ENCODE measurements at places on chromosomes 12 and 14. TPM values are rescaled to one million over a fixed set of nuclear protein-coding genes. Genes with fewer than 3 reads are reported as not detected.
A peak's percentile ranks its signal among the peaks of the same experiment; 100 is the strongest.

DNA sequence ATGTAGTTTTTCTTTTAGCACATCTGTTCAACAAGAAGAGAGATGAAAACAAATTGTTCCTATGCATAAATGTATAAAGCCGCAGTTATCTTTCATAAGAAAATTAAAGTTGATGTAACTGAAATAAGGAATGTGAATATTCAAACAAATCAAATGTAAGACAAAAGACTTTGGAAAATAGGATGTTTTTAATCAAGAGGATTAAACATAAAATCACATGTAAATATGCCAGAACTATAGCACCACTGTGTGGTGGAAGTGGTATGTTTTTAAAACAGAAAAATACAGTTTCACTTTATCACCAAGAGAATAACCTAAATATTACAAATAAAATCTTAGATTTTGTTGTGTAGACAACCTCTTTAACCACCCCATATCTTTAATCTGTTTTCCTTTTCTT, 40.4 kb downstream of the CAPS2 start:
- H3K27ac ChIP-seq: no peak overlapping the region
- H3K27me3 ChIP-seq: no peaks in the 10 kb centered on the region
- no peak for DNase-seq

The TAMALIN gene
- total RNA-seq: 20.8 TPM

- no peak overlapping the region for H3K4me3 ChIP-seq
- H3K4me1 ChIP-seq: peaks cover 23% of the 10 kb centered on the region
- peak; percentile 16 for DNase-seq
- no peaks in the 10 kb centered on the region for H3K36me3 ChIP-seq
- no peak overlapping the region for H3K27ac ChIP-seq
Observed at GRCh38 chr14:94392510-94392935, 4.1 kb upstream of the SERPINA1 start.

DNA sequence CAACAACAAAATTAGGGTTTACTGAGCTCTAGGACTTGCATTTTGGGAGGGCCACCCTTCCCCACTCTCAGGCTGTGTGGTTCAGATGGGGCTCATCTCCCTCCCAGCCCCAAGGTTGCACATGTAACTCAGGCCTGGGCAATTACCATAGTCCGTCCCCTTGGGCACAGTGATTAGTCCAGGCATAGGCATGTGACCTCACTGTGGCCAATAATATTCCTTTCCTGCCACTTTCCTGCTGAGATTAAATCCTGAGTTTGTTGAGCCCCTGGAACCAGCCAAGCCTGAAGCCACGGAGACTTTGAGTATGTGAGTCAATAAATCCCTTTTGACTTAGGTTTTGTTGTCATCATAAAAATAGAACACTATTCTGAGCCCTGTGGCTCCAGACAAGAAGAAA, 113.0 kb downstream of the AACS start:
- H3K27ac ChIP-seq: no peak overlapping the region
- H3K27me3 ChIP-seq: no peaks in the 10 kb centered on the region
- H3K4me1 ChIP-seq: peaks cover 1% of the 10 kb centered on the region
- H3K4me3 ChIP-seq: no peak overlapping the region

DNA sequence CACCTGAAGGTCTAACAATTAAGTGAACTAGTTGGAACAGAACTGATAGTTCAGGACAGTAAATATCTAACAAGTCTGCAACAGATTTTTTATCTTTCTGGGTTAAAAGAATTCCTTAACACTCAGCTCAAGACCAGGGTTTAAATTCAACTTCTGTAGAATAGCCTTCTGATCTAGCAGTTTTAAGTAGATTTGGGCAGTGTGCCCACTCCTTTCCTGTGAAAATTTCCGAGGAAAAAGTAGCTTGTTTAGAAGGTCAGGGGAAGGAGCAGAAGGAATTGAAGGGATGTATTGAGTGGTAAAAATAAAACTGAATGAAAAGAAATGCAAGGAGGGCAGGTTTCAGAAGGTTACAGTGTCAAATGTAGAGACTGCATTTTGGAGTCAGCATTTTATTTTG, 45.8 kb downstream of the ATL1 start:
- no peaks in the 10 kb centered on the region for H3K27me3 ChIP-seq
- H3K27ac ChIP-seq: no peak overlapping the region

- DNase-seq: peak; percentile 84
- H3K4me3 ChIP-seq: no peak overlapping the region
- H3K36me3 ChIP-seq: no peaks in the 10 kb centered on the region
- H3K4me1 ChIP-seq: peaks cover 45% of the 10 kb centered on the region
- peak overlapping the region; percentile 93 for H3K27ac ChIP-seq
Observed at GRCh38 chr12:111773801-111774551, 7.2 kb downstream of the ALDH2 start.

GRCh38 chr12:121830588-121831265, 26.9 kb downstream of the SETD1B start:
- H3K4me1 ChIP-seq: no peaks in the 10 kb centered on the region
- no peak overlapping the region for H3K4me3 ChIP-seq
- H3K36me3 ChIP-seq: peaks cover 40% of the 10 kb centered on the region
- no peak overlapping the region for H3K27ac ChIP-seq
- no peaks in the 10 kb centered on the region for H3K27me3 ChIP-seq
- no peak for DNase-seq

DNA sequence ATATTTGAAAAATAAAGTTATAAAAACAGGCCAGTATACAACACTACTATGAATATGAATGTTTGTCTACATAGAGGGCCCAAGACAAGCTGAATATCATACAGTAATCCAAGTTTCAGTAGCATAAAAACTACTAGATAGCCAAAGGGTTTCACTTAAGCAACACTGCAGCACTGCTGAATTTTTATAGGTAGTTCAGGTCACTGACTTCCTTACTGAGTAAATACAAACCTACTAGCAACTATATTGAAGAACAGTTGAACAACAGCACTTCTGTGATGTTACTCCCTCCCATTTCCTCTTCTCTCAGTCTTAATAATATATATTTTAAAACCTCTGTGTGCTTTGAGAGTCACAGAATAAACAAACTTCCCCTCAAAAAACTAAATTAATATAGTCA, 42.7 kb downstream of the GTF2A1 start:
- peaks cover 12% of the 10 kb centered on the region for H3K4me1 ChIP-seq
- no peak for DNase-seq
- H3K36me3 ChIP-seq: no peaks in the 10 kb centered on the region
- H3K27me3 ChIP-seq: no peaks in the 10 kb centered on the region
- H3K27ac ChIP-seq: peak overlapping the region; percentile 19
- no peak overlapping the region for H3K4me3 ChIP-seq

DNA sequence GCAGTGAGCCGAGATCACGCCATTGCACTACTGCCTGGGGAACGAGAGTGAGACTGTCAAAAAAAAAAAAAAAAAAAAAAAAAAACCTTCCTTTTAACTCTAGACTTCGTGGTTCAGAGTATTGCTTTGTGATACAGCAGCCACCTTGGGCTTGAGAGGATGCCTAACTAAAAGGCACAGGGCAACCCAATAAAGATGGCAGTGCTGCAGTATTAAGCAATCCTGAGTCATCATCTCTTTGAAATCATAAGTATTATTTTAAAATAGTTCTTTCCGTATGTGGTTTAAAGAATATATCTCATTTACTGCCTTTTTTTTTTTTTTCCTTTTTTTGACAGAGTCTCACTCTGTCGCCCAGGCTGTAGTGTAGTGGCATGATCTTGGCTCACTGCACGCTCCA, 116.1 kb downstream of the PLEKHA5 start:
- H3K36me3 ChIP-seq: no peaks in the 10 kb centered on the region
- no peak for DNase-seq
- H3K4me1 ChIP-seq: no peaks in the 10 kb centered on the region
- H3K27me3 ChIP-seq: no peaks in the 10 kb centered on the region

GRCh38 chr14:41699486-41699885, 92.8 kb downstream of the LRFN5 start:
- H3K27me3 ChIP-seq: no peaks in the 10 kb centered on the region
- H3K4me3 ChIP-seq: no peak overlapping the region
- H3K4me1 ChIP-seq: no peaks in the 10 kb centered on the region

DNA sequence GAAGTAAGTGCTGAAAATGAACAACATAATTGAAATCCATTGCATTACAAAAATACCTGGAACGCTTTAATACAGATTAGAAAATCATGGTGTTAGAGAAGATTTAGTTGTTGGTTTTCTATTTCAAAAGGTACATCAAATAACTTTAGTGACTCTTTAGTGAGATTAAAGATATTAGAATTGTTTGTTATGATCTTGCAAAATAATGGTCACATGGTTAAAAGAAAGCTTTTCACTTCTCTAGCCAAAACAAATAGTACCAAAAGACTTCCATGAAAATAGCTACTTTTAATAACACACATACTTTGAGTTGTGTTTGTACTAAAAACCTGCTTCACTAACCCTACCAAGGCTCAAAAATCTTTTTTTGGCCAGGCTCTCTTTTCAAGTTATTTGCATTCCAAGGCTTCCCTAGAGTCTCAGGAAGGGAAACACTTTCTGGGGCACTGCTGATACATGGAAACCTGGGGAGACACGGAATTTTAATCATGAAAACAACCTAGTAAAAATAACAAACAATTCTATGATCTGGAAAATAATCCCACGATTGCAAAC, at the start of gene SLCO1A2:
Gene SLCO1A2 (minus strand): TSS at position 147 of the 555 bp plus-strand sequence. CDS start 270 bp downstream, outside the sequence.
- DNase-seq: no peak
- no peaks in the 10 kb centered on the region for H3K27me3 ChIP-seq
- H3K36me3 ChIP-seq: no peaks in the 10 kb centered on the region

The CLEC7A gene
- total RNA-seq: 6.9 TPM

GRCh38 chr12:84840356-84840755, 72.2 kb downstream of the SLC6A15 start:
- H3K36me3 ChIP-seq: no peaks in the 10 kb centered on the region
- no peak overlapping the region for H3K4me3 ChIP-seq
- H3K4me1 ChIP-seq: no peaks in the 10 kb centered on the region
- no peaks in the 10 kb centered on the region for H3K27me3 ChIP-seq
- H3K27ac ChIP-seq: no peak overlapping the region

The CLEC2B gene
- total RNA-seq: 21.2 TPM

DNA sequence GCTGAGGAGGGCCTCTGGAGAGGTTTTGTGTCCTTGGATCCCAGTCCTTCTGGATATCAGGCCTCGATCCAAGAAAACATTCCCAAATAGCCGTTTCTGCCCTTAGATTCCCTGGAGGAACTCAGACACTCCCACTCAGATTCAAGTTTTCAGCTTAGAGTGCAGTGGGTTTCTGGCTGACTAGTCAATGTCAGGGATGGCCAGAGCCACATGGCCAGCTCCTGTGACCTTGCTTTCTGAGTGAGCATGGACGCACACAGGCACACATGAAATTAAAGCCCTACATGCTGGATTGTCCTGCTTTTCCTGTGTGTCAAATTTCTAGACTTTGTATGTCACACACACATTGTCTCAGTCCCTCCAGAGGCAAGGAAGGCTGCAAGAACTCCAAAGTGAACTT, 86.2 kb downstream of the TNFAIP2 start:
- no peaks in the 10 kb centered on the region for H3K36me3 ChIP-seq
- H3K4me1 ChIP-seq: peaks cover 21% of the 10 kb centered on the region
- no peak overlapping the region for H3K4me3 ChIP-seq
- H3K27ac ChIP-seq: no peak overlapping the region
- no peak for DNase-seq
- H3K27me3 ChIP-seq: no peaks in the 10 kb centered on the region

DNA sequence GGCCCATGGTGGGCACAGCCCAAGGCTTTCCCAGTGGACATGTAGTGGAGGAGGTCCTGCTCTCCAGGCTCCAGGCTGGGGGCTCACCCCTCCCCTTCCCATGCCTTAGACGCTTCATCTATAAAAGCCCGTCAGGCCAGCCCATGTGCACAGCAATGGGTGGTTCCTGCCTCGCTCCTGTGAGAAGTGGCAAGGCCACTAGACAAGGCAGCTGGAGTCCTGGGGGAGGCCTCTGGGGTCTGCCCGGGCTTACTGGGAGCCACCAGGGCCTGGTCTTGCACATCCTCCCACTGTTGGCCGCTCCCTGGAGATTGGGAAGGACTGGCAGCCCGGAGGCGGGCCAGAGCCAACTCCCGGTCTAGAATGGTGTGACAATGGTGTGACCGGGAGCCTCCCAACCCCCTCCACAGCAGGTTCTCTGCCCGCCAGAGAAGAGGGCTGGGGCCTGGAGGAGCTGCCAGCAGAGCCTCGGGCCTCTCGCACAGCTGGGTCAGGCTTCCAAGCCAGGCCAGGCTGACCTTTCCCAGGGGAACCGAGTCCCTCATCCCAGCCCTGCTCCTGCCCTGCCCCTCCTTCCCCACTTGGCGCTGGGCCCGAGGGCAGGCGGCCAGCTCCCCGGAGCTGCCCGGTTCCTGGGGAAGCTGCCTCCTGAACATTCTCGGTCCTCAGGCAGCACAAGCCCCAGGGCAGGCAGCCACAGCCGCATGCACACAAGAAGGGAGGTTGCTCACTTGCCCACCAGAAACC, 97.9 kb downstream of the RFLNA start:
- no peaks in the 10 kb centered on the region for H3K27me3 ChIP-seq
- H3K4me1 ChIP-seq: peaks cover 34% of the 10 kb centered on the region
- H3K36me3 ChIP-seq: peaks cover 3% of the 10 kb centered on the region
- H3K4me3 ChIP-seq: no peak overlapping the region

DNA sequence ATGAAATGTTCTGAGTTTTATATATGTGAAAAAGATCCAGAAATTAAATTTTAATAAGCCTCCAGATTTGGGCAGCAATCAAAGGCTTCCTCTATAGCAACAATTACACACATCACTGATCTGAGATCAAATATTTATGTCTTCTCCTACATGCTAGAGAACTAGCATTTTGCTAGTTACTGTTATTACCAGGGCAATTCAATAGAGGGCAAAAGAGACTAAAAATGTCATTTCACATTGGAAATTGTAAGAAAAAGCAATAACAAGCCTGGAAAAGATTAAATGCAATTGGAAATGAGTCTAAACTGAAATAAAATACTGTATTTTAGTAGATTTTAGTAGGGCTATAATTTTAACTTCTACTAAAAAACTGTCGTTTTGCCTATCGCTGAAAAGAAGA, 32.6 kb upstream of the ANO6 start:
- H3K36me3 ChIP-seq: no peaks in the 10 kb centered on the region
- H3K27me3 ChIP-seq: no peaks in the 10 kb centered on the region
- H3K4me3 ChIP-seq: no peak overlapping the region
- H3K4me1 ChIP-seq: no peaks in the 10 kb centered on the region
- H3K27ac ChIP-seq: no peak overlapping the region

The GUCY2C gene
- not detected for total RNA-seq

The KCNMB4 gene
- total RNA-seq: 5.1 TPM
